ENCODE measurements at places on chromosomes 11 and 22.
A peak's percentile ranks its signal among the peaks of the same experiment; 100 is the strongest.

DNA sequence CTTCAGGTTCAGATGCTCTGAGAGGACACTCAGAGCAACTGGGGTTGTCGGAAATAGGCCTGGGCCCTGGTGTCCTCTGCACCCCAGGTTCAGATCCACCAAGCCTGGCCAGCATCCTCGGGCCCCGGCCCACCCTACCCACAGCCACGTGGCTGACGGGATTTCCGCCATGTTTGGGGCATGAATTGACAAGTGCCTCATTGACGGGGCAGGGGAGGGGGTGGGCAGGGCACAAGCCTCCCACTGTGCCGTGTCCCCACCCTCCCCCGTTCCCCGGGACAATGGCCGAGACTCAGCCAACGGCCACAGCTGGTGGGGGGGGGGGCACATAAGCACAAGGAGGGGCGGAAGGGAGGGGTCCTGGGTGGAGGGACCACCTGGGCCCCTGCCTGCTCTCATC is 8.5 kb downstream of the MYRF start:
- no peak for DNase-seq

DNA sequence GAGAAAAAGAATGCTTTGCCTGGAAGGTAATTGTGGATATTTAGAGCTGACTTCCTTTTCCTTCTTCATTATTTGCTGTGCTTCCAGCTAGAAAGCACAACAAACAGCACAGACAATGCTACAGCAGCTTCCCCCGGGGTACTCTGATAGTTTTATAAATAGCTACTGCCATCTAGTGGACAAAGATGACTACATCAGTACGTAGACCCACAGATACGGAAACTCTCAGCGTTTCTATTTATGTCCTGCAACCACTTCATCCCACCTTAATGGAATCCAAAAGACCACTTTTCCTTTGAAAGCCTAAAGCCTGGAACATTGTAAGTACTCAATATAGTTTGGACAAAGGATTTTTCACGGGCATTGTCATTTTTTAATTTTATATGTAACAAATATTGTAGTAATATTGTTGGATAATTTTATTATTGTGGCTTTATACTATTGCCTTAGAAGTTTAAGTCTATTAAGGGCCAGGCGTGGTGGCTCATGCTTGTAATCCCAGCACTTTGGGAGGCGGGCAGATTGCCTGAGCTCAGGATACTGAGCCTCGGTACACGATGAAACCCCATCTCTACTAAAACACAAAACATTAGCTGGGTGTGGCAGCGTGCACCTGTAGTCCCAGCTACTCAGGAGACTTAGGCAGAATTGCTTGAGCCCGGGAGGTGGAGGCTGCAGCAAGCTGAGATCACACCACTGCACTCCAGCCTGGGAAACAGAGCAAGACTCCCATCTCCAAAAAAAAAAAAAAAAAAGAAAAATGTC is 7.5 kb downstream of the HSPA8 start:
- peak; percentile 88 for DNase-seq

DNA sequence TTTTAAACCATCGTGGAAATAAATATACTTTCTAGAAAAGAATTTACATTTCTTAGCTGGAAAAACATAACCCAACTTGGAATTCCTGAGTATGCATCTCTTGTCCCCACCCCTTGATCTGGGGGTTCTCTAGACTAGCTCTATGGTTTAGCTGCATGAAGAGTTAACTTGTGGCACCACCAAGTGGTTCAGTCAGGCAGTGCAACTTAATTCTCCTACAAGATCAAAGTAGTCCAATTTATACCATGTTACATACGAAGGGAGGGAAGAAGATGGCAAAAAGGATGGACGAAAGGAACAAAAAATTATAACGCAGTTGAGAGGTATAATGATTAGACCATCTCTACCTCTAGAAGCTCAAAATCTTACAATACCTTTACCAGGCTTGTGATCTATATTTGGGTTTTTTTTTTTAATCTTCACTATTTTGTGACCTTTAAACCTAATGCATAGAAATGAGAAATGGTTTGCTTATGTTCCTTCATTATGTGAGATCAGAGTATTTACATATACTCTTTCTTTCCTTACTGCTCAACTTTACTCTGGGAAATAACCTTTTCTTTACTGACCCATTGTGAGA is 28.5 kb upstream of the ALKBH3 start:
- peak; percentile 81 for DNase-seq

GRCh38 chr22:36162127-36163034 is 1.8 kb upstream of the APOL3 start:
- DNase-seq, result no peak

DNA sequence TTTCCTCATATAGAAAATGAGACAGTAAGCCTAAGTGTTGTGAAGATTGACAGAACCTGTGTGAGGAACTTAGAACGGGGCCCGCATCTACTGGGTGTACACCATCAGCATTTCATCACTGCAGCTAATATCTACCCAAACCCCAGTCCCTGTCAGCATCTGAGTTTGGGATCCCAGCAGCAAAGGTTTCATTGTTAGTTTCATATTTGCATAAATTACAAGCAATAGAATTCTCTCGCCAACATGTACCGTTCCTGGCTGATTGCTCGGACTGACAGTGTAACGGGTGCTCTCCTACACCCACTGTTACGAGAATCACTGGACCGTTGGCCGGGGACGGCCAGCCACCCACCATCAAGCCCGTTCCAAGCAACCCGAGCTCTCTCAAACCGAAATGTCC is 10.4 kb upstream of the TMPRSS6 start:
- DNase-seq, result no peak

GRCh38 chr11:129279326-129280026 is 87.4 kb upstream of the ARHGAP32 start:
- DNase-seq, result peak; percentile 72

GRCh38 chr22:45102896-45103420 is 60.8 kb upstream of the NUP50 start:
- DNase-seq, result no peak

DNA sequence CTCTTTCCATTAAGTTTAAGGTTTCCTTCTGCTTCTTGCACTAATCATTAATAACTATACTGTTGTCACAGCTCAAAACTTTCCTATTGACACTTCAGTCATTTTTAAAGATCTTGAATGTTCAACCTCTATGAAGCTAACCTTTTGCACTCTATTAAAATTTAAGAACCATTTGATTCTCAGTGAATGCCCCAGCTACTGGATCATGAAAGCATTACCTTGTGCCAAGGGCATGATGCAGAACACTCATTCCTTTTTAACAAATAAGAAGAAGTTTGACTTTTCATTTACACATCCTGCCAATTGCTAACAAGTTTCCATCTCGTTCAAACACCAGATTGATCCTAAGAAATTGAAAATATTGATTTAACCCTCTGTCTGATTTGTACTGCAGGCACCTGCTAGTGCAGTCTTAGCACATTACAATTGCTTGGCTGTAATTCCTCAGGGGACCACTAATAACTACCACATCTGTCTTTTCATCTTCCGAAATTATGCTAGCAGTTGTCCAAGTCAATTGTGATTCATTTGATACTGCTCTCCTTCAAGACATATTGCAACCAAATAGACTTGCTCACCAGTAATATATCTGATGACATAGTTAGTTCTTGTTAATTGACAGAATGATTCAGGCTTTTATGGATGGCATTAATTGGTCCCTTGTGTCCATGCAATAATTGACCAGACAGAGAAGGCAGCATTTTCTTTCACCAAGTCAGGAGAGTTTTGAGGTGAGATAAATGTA is 158.4 kb downstream of the TEAD1 start:
- DNase-seq, result no peak

DNA sequence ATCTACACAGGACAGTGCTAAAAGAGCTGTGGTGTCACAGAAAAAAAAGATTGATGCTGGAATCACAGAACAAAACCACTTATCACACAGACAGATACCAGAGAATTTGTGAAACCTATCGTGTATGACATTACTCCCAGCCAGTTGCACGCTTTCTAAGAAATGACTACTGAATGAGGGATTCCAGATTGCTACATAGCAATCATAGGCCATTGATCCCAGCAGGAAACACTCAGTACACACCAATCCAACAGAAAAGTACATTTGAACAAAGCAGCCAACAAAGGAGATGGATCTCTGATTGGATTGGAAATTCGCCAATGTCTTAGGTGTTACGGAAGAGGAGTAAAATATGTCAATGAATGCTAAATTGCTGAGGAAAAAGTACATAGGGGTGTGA is 4.8 kb upstream of the OR8H1 start:
- DNase-seq, result no peak
